ENCODE measurements at places on chromosomes 7 and 10.

DNA sequence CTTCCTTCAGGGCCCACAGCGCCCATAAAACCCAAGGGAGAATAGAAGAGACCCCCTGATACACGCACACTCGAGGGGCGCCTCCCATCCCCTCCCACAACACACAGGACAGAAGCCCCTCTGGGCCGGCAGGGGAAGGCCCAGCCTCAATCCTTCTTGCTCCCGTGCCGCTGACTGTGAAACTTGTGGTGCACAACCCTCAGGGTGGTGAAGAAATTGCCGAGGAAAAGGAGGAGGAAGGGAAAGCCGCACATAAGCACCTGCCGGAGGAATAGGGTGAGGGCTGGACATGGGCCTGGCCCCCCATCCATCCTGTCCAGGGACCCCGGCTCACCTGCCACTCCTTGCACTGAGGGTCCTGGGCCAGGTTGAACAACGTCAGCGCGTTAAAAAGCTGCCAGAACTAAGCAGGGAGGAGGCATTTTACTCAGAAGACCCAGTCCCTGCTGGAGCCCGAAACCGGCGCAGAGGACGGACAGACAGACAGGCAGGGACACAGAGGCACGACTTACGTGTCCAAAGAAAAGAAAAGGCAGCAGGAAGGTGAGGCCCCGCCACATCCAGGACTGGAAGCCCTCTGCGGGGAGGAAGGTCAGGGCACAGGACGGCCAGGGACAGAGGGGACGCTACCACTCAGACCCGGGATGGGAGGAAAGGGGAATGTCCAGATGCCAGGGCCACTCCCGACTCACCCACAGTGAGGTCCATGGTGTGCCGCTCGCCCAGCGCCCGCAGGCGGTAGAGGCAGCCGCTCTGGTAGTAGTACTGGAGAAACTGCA lies 7.2 kb downstream of the TMEM120A start:
- DNase-seq = no peak

DNA sequence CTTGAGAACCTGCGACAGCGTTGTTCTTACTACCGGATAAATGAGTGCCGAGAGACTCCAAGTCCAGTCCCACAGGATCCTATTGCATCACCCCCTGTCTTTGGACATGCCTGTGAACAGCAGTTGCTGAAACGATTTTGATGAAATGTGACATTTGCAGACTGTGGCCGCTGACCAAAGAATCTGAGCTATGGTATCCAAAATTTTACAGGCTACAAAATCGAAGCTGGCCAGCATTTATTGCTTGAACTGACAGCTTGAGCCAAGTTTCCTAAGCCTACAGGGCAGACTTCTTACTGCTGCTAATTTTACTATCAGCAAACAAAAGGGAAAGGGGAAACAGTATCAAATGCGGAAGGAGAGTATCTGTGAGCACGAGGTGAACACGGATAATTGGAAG lies 12.1 kb upstream of the NPVF start:
- no peak for DNase-seq

DNA sequence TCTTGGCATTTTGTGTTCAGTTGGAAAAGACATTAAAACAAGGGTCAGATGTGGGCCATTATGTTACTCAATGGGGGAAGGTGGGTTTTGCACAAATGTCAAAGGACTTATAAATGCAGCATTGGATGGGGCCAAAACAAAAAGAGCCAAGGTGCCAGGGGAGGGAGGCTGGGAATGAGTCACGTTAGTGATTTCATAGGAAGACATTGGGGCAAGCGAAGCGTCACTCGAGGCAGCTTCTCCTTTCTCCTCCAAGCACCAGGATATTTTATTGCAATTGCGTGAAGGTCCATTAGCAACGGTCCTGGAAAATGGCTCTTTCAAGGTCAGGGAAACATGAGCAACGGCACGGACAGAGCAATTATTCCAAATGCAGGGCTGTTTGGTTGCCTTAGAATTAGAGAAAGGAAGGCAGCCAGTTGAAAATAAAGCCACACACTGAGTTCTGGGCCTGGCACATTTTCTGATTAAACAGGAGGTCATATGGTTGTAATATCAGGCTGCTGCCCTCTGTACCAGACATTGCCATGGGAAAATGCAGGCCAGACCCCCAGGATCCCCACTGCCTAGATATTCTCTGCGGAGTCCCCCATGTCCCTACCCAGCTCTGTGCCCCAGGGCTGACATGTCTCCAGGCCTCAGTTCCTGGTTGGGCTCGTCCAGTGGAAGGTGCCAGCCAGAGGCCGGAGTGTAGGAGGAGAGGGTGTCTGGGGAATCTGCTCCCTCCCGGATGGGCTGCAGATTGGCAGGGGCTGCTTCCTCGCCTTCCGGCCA lies 63.3 kb upstream of the NANOS1 start:
- no peak for DNase-seq

DNA sequence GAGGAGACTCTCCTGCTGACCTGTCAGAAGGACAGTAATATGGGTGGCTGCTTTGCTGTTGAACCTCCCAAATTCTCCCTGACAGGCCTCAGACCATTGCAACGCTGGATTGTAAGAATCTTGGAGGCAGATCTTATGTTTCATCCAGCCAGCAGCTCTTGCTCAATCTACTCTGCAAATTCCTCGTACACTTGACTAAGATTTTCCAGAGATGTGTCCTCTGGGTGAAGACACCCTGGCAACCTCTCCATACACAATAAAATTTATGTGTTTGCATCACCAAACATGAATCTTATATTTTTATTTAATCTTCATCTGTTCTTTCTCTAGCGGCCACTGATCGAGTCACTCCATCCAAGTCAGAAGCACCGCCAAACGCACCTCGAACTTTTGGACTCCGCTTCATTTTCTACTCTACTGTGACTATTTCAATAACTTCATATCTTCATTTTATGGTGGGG lies 623.1 kb downstream of the ACTR3B start:
- no peak for DNase-seq
